Fibroblast of skin of scalp (primary cell): ENCODE measurements at places on chromosomes 2 and 18.

- no peak for DNase-seq
Measured at GRCh38 chr2:99777656-99778290, 288.0 kb upstream of the REV1 start.

GRCh38 chr2:149055751-149056150 is 17.3 kb downstream of the LYPD6B start:
- peak; percentile 41 for DNase-seq

DNA sequence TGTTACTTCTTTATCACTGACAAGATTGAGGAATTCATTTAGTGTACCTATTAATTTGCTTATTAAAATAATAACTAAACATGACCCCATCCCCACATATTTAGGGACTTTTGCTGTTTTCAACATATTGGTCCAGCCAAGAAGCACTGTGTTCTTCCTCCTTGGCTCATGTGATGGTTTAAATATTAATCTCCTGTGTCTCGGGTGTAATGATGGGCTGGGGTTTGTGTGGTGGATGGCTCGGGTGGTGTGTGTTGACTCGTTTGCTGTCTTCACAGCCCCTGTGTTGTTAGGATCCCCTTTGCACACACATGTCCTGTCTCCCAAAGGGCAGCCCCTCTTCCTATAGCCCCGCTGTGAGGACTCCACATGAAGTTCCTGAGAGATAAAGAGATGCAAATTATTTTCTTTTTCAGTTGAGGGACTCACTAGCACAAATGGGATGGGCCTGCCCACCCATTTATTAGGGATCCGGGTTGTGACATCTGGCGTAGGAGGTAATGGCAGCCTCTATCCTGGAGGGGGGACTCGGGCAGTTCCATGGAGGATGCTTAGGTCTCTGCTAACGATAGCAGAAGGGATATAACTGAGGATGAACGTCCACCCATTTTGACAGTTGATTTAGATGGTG is 53.4 kb downstream of the FHOD3 start:
- DNase-seq = no peak

DNA sequence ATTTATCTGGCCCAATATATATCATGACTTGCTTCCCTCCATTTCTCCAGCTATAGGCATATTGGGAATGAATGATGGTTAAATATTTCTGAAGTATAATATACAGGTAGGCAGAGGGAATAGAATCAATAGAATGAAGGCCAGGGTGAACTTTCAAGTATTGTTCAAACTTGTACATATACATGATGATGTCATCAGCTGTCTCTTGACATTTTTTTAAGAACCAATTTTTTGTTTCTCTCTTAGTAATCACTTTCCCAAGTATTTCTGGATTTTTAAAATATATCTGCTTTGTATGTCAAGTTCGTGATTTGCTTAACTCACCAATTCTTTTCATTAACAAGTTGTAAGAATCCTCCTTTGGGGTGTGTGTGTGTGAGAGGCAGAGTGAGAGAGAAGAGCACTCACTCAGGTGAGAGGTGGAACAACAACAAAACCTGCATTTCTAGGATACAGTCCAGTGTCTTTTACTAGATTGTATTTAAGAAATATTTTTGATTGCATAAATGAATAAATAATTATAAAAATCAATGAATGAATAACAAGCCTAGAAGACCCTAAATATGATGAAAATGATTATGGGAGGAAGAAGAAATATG is 1239.1 kb downstream of the LRP1B start:
- DNase-seq = no peak

DNA sequence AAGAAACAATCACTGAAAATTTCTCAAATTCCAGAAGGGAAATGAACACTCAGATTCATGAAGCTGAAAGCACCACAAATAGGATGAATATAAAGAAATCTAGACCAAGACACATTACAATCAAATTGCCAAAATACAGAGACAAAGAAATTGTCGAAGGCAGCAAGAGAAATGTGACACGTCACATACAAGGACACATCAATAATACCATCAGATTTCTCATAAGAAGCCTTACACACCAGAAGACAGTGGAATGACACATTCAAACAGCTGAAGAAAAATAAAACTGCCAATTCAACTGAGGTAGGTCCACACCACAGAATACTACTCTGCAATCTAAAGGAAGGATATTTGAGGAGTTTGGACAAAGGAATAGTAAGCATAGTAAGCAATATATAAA is 27.4 kb downstream of the SRD5A2 start:
- DNase-seq = no peak
